Aorta (tissue), 5 donors: ENCODE measurements at places on chromosomes 4 and X.

DNA sequence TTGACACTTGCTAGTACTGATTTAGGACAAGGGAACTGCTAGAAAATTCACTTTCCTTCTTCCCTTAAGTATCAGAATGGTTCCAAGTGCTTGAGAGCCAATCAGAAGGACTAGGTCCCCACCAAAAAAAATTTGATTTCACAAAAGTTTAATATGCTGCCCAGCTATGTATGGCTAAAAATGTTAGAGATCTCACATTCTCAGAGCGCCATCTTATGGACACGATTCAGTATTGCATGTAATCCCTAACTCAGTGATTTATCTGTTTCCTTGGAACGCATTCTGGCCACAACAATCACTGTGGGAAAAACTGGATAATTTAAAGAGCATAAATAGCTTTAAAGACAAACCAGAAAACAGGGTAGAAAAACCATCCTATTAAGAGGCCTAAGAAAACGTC is 255.1 kb upstream of the GPC4 start:
- DNase-seq: no peak

GRCh38 chrX:151899622-151900021 is 13.1 kb upstream of the MAGEA4 start:
- no peak for DNase-seq

GRCh38 chr4:135015771-135016170 is 814.2 kb upstream of the PABPC4L start:
- DNase-seq: no peak

DNA sequence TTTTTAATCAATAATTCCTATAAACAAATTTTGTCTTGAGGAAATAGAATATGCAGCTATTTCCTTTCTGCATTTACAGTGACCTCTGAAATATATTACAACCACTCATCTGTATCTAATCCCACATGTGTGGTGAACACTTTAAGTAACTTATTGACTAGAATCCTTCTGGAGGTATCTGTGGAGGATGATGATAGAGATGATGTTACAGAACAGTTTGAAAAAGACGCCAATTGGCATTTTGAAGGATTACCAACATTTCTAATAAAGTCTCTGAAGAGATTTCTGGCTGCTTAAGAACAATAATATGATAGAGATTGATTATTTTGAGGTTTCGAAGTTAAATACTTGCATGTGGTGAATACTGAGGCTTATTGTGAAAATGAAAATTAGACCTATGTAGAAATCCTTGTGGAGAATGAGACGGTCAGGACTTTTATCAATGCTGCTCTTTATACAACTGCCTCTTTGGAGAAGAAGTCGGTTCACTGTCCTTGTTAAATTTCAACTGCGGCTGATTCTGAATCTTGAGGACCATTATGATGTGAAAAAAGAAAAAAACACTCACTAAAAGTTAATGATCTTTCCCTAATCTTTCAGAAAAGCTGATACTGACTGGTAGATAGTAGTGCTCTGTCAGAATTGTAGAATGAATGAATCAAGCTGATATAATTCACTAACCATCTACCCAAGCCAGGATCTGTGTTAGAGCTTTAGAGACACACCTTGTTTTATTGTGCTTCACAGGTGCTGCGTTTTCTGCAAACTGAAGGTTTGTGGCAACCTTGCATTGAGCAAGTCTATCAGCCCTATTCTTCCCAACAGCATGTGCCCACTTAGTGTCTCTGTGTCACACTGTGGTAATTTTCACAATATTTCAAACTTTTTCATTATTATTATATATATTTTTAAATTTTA is 204.7 kb downstream of the SPRY1 start:
- no peak for DNase-seq

DNA sequence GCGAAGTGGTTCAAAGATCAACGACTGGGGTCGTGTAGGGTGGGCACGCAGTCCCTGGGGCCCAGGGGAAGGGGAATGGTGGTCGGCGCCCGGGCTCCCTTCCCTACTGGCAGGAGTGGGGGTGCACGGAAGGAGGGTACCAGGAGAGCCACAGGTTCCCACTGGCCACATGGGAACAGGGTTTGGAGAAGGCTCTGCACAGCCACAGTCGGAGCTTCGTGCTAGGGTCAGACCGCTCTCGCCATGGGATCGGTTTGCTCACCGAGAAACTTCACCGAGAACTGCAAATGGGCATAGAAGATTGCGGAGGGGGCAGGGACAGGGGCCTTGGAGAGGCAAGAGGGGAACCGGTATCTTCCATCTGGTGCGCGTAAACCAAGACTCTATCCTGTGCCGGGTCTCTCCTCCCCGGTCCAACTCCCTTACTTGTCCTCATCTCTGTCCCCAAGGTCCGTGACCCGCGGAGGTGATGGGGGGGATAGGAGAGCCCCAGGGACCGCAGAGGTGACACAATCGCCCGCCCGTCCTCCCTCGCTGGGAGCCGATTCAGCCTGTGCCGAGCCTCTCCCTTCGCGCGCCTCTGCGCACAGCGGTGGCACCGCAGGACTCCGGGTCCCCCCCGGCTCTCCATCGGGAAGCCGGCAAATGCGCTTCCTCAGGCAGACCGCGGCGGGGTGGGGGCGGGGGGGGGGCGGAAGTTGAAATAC is 1.0 kb downstream of the SCD5 start:
- DNase-seq: peak; percentile 82
